ENCODE measurements at places on chromosomes 3 and 15.

DNA sequence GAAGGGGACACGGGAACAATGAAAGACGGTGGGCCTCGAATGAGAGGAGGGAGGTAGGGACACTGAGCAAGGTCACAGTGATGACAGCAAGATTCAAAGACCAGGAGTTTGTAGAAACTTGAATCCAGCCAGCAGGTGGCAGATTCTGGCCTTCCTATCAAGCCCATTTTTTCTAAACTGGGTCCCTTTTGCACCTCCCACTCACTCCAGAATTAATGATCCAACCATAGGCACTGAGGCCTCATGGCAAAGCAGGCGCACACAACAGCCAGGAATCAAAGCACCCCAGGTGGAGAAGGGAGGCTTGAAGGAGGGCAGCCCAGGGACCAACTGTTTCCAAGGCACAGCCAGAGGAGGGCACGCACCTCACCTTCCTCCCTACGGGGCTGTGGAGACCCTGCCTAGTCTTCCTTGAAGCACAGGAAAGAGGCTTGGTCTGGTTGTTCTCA lies 90.2 kb downstream of the ANP32A start:
- H3K4me1 ChIP-seq = no peaks in the 10 kb centered on the region
- no peak overlapping the region for H3K4me3 ChIP-seq
- H3K36me3 ChIP-seq = no peaks in the 10 kb centered on the region
- DNase-seq = peak; percentile 34

GRCh38 chr15:100849021-100849854 lies 30.4 kb upstream of the ALDH1A3 start:
- DNase-seq = no peak
- no peaks in the 10 kb centered on the region for H3K27me3 ChIP-seq
- H3K36me3 ChIP-seq = no peaks in the 10 kb centered on the region
- H3K27ac ChIP-seq = no peak overlapping the region
- peak overlapping the region; percentile 36 for H3K4me3 ChIP-seq

DNA sequence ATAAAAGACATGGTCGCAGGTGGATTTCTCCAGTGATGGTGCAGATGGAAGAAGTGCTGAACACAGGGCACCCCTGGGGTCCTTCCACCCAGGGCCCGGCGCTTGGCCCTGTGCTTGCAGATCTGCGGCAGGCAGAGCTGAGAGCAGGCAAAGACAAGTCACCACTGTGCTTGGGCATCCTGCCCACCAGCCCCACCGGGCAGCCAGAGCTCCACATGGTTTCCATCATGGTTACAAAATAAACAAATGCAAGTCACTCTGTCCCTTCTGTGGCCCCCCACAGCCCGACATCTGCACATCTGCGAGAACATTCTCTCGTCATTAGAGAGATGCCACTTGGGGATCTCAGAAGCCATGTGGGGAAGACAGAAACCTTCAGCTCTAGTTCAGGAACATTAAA lies 37.6 kb upstream of the SFMBT1 start:
- no peaks in the 10 kb centered on the region for H3K27me3 ChIP-seq
- peaks cover 5% of the 10 kb centered on the region for H3K4me1 ChIP-seq
- H3K4me3 ChIP-seq = no peak overlapping the region
- DNase-seq = no peak

DNA sequence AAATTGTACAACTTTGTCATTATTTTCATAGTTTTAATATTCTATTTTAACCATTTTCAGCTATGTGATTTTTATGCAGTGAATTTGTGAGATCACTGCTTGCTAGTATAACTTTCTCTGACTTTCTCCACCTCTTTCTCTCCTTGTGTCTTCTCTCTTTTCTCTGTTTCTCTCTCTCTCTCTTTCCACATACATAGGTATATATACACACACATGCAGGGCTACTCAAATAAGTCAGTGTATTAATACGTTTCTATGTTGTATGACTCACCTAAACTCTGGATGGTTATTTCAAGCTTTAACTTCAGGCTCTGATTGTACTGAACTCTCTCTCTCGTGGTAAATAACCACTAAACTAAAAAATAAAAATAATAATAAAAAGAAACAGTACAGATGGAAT lies 1389.3 kb upstream of the ALCAM start:
- no peaks in the 10 kb centered on the region for H3K27me3 ChIP-seq
- H3K4me3 ChIP-seq = no peak overlapping the region
- H3K27ac ChIP-seq = no peak overlapping the region

DNA sequence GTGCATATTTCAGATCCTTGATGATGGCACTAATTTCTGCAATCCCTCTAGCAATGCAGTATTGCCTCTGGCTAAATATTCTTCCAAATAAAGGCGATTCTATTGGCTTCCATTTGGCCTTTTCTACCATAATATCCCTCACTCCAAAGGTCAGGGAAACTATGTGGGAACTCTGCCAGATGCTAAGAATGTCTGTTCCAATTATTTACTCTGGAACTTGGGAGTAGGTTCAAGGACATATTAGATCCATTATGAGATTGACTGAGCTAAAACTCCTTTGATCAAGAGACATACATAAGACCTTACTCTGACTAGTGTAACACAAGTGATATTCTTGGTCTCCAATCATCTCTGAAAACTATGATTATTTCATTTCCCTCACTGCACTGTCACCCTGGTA lies 674.5 kb upstream of the NECTIN3 start:
- H3K36me3 ChIP-seq = no peaks in the 10 kb centered on the region
- no peaks in the 10 kb centered on the region for H3K27me3 ChIP-seq
- H3K4me3 ChIP-seq = no peak overlapping the region
- H3K27ac ChIP-seq = no peak overlapping the region
- H3K4me1 ChIP-seq = no peaks in the 10 kb centered on the region

DNA sequence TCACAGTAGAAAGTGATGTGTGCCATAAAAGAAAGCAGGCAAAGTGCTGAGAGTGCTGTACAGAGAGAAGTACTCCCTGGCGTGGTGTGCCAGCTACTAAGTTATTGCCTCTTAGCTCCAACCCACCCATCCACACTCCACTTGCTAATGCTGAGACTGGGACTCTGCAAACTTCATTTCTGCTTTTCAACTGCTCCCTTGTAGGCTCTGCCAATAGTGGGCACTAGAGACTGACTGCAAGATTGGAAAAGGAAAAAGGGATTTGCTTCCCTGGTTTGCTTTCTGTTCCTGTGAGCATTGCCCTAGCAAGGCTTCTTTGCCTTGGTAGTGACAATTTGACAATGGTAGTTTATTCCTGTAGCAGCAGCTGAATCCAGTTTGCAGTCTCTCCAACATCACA lies 56.5 kb upstream of the TMEM108 start:
- no peak for DNase-seq
- no peak overlapping the region for H3K4me3 ChIP-seq
- peaks cover 3% of the 10 kb centered on the region for H3K4me1 ChIP-seq
- no peak overlapping the region for H3K27ac ChIP-seq

GRCh38 chr3:4588466-4588865 lies 95.3 kb downstream of the ITPR1 start:
- H3K27me3 ChIP-seq = no peaks in the 10 kb centered on the region
- no peaks in the 10 kb centered on the region for H3K4me1 ChIP-seq
- no peak overlapping the region for H3K4me3 ChIP-seq
- DNase-seq = no peak

DNA sequence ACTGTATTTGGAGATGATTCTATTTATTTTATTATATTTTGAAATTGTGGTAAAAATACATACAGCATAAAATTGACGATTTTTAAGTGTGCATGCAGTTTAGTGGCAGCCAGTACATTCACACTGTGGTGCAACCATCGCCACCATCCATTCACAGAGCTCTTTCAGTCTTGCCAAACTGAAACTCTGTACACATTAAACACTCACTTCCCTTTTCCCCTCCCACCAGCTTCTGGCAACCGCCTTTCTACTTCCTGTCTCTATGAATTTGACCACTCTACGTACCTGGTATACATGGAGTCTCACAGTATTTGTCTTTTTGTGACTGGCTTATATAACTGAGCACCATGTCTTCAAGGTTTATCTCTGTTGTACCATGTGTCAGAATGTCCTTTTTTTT lies 303.3 kb upstream of the ATP10A start:
- no peak for DNase-seq
- no peak overlapping the region for H3K4me3 ChIP-seq
- no peaks in the 10 kb centered on the region for H3K4me1 ChIP-seq
- H3K36me3 ChIP-seq = no peaks in the 10 kb centered on the region
- no peaks in the 10 kb centered on the region for H3K27me3 ChIP-seq
- H3K27ac ChIP-seq = no peak overlapping the region

DNA sequence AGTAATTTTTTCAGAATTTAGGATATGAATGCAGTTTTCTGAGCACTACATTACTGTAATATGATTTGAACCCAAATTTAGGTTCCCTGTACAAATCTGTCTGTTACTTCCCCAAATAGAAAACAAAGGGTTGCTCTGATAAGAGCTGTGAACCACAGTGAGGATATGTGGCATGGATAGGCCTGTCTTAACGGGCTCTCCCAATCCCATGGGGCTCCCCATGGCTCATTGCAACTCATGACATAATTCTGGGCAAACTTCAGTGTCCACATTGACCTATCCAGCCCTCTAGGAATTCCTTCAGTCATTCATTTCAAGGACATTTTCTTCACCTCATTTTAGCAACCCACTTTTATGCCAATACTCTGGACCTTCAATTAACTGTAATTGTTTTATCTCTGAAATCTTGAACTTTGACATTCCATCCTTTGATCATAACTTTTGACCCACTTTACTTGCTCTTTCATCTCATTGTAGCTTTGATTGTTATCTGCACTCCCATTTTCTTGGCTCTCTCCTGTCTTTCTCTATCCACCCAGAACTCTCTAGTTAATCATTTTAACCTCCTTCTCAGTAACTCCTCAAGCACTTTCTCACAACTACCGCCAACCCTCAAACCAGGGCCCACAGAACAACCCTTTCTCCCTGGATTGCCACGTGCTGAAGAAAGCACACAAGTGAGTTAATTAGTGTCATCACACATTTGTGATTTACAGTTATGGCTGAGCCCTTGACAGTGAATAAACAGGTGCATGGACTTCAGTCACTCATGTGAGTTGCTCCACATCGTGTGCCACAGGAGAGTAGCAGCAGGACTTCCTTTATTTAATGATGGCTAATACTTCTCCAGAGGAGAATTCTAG lies 94.9 kb upstream of the AADACL2 start:
- DNase-seq = no peak
- no peaks in the 10 kb centered on the region for H3K36me3 ChIP-seq
- no peaks in the 10 kb centered on the region for H3K27me3 ChIP-seq
- H3K4me3 ChIP-seq = no peak overlapping the region
- H3K4me1 ChIP-seq = no peaks in the 10 kb centered on the region

- H3K27me3 ChIP-seq = no peaks in the 10 kb centered on the region
- peak; percentile 25 for DNase-seq
- peak overlapping the region; percentile 74 for H3K4me3 ChIP-seq
- H3K4me1 ChIP-seq = peaks cover 20% of the 10 kb centered on the region
Observed at GRCh38 chr3:170909129-170909903, 879 bp upstream of the EIF5A2 start.
